ENCODE measurements at places on chromosomes 12 and 14. TPM values are rescaled to one million over a fixed set of nuclear protein-coding genes. Genes with fewer than 3 reads are reported as not detected.

The ARID4A gene
- 8.3 TPM for total RNA-seq

The KLRG1 gene
- 2.0 TPM for total RNA-seq

The RNFT2 gene
- total RNA-seq: 2.6 TPM

The ANKRD33 gene
- total RNA-seq: 0.08 TPM

The CNTN1 gene
- total RNA-seq: 64.6 TPM

The FAIM2 gene
- 0.14 TPM for total RNA-seq
